NK-92 treated with Interleukin-12 subunit alpha and Interleukin-12 subunit beta, amount 100 ng/mL, for 24 hours (cell line): ENCODE measurements at places on chromosomes 7 and 10.

GRCh38 chr7:106704000-106704840 is 43.3 kb upstream of the CCDC71L start:
- no peak for DNase-seq

DNA sequence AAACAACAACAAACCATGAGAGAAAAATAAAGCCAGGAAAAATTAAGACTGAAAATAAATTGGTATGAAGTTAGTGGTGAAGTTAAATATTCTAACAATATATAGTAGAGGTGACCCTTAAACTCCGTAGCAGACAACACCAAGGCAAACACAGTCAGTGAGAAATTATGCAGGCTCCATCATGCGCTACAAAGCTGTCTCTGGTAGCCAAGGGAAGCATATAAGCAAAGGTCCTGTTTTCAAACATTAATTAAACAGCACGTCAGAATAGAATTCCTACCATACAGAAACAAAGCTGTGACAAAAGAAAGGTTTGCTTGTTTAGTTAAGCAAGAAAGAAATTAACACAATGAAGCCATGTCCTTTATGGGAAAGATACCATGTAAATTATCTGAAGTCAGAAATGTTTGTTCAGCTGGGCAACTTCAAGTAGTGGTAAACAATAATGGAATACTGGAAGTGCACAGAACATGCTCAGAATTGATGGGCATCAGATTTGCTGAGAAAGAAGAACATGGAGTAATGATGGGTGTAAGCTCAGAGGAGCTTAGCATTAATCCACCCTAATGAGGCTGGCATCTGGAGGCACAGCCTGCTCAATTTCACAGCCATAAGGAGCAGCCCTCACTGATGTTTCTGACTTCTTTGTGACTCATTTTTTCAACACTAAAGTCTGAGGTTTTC is 75.7 kb downstream of the IGF2BP3 start:
- no peak for DNase-seq

DNA sequence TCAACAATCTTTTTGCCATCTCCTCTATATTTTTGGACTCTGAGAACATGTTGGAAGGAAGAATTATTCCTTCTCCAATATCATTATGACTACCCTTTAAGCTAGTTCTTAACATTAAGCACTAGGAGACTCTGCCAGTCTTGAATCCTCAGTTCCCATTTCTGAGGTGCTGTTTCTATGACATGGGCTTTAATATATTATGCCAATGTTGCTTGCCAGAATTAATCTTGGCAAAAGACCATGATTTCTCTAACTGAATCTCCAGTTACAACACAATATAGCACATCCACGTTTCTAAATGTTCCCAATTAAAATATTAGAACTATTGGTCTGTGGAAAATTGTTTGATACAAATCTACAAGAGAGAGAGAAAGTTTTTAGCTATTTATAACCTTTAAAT is 250.0 kb downstream of the HGF start:
- no peak for DNase-seq

DNA sequence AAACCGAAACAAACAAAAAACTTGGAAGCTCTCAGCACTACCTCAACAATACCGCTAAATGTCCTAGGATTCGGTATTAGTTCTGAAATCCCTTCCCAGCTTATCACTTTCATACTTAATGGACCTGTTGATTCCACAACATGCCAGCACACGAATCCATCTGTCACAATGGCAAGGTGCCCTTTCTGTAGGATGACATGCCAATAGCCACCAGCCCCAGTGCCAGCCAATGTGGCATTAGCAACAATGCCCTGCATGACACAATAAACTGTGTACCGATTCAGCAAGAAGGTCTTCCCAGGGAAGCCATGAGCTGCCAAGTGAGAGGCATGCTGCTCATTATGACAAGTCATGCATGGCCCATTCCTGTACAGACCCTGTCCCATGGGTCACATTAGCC is 35.6 kb upstream of the CHCHD3 start:
- no peak for DNase-seq

GRCh38 chr10:5544216-5544805 is 19.6 kb downstream of the CALML3 start:
- DNase-seq, result no peak

DNA sequence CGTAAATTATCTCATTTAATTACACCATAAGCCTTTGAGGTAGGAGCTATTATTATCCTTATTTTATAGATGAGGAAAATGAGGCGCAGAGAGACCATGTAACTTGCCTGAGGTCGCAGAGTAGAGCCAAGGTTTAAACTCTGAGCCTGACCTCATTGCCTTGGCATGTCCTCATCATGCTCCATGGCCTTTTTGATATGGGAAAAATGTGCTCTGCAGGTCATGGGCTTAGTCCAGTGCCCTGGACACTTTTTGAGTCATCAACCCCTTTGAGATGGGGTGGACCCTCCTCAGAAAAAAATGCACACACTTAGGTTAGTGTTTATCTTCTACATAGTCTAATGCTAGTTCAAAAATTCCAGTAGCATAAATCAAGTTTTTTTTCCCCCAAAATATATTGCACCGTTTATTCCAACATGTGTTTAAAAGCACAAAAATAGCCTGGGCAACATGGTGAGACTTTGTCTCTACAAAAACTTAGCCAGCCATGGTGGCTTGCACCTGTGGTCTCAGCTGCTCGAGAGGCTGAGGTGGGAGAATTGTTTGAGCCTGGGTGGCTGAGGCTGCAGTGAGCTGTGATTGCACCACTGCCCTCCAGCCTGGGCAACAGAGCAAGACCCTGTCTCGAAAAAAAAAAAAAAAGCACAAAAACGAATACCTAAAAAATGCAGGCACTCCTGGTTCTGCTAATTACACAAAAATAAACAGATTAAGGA is 28.6 kb upstream of the TMEM178B start:
- no peak for DNase-seq

- DNase-seq, result no peak
Observed at GRCh38 chr10:29646238-29646902, 11.6 kb upstream of the SVIL start.

DNA sequence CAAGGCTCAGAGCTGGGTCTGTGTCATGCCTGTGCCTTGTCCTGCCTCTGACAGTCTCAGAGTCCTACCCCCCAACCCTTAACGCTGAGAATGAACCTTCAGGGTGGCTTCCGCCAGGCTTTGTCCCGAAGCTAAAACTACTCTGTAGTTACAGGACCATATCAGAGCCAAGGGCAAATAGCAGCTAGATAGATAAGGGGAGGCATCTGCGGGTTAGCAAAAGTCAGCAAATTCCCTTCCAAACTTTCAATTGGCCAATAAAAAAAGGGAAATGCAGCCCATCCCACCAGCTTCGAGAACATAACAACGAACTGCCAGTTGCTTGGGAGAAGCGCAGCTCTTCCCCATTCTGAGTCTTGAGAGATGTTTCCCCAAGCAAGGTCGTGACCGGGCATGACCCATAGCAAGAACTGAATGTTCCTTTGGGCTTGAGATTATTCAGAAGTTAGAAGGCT is 17.7 kb downstream of the CCL24 start:
- no peak for DNase-seq

DNA sequence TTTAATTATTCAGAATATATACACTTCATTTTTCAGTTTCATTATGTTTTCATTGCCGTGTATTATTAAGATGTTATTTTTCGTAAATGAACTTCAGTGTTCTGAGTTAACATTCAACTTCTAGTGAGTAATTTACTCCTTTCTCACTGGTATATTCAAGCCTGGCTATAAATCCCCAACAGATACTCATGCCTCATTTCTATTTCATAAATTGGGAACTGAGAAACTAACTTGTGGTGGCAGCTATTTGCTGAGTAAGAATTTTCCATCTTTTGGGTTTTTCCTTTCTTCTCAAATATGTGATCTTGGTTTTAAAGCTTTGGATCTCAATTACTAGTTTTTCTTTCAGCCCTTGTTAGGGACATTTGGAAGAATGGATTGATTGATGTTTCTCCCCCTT is 281.1 kb downstream of the CDK14 start:
- no peak for DNase-seq

DNA sequence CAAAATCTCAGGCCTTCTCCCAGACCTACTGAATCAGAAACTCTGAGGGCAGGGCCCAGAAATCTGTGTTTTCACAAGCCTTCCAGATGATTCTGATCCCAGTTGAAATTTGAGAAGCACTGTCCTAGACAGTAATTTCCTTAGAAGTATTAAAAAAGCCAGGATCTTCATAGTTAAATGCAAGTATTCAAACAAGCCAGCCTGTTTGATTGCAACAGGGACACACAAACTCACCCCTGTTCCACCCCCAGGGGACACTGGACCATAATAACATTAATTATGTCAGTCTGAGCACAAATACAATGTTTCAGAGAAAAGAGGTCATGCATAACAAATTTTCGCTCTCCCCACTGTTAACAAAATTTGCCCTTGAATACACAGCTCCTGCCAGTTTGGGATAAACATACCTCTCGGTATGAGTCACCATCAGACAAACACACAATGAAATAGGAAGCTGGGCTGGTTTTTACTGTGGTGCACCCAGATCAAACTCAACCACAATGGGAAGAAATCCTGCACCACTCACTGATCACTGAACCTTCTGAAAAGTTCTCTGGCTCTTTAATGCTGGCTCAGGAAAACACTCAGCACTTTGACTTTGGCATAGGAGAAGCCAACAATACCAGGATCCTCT is 34.3 kb downstream of the ABLIM1 start:
- no peak for DNase-seq

GRCh38 chr7:106329971-106330733 is 45.4 kb upstream of the NAMPT start:
- DNase-seq, result no peak

DNA sequence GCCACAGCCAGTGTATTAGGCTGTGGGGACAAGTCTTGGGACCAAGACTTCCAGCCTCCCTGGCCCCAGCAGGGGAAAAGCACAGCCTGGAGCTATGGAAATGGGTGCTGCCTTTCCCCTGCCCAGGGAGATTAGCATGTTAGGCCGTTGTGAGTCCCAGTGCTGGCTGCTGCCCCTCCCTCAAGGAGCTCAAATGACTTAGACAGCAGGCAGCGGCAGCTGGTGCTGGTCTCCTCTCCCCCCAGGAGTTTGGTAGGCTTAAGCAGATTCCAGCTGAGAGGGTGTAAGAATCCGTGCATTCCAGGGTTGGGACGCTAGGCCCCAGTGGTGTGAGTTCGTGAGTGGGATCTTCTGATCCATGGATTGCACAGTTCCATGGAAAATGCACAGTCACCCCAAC is 301.5 kb upstream of the PHF14 start:
- DNase-seq, result no peak

DNA sequence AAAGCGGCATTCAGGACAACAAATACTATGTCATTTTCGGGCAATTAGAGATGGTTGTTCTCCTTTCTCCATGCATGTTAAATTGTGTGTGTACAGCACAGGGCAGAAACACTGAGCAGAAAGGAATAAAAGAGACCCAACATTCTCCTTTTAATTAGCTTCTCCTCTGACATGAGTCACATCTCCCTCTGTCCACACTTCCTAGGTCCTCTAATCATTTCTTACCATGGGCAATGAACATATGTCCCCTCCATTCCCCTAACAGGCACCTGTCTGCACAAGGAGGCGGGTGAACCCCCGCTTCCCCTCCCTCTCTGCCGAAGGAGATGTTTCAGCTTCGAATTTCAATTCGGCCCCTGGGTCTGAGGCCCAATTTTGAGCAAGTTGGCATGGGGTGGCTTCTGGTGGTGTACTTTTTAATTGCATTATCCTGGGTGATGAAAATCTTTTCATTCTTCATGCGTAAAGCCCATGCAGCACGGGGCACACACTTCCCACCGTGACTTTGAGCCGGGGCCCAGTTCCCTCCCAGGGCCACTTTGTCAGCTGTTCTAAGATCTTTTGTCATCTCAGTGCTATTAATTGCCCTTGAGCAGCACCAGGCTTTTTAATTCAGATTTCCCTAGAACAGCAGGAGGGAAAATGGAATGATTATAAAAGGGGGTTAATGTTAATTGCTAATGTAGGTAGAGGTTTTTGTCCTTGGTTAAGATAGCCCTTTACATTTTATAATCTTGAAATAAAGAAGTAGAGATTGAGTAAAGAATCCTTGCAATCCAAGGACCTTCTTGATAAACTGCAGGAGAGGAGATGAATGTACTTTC is 219.5 kb upstream of the NRP1 start:
- DNase-seq, result no peak

GRCh38 chr10:13945390-13946208 is 358.8 kb downstream of the PRPF18 start:
- DNase-seq, result no peak

DNA sequence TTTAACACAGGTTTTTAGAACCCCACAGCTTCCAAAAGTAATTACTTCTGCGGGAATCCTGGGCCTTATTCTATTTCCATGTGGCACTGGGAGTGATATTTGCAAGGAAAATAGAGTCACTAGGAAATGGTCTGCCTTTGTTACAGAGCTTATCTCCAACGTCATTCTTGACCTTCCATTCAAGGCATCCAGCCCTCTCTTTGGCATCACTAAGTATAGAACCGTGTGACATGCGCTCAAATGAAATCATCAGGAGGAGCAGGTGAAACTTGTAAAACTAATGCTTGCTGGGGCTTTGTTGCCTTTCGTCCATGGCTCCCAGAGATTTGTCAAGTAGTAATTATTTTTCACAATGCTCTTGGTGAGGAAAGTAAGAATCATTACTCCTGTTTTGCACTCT is 73.4 kb downstream of the PAPSS2 start:
- no peak for DNase-seq

DNA sequence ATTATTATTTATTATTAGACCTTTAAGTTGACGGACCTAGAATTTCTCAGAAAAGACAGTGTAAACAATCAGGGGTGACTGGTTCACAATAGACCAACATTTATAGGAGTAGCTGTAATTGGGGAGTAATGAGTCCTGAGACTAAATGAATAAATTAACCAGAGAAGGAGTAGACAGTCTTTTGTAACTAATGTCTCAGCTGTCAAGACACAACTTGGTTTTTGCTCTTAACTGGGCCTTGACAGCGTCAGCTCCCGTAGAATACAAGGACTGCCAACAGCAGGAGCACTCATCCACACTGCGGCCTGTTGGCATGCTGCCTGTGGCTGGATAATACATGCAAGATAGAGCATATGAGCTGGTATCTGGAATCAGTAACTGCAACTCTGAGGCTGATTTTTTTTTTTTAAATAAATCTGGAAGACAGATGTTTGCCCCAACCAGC is 123.9 kb downstream of the CACNA2D1 start:
- DNase-seq, result no peak
